ENCODE measurements at places on chromosomes 16 and 17.

GRCh38 chr16:85928401-85928820, 29.4 kb downstream of the IRF8 start:
- DNase-seq = no peak

- DNase-seq = no peak
Measured at GRCh38 chr17:17052462-17053221, 10.4 kb downstream of the MPRIP start.

DNA sequence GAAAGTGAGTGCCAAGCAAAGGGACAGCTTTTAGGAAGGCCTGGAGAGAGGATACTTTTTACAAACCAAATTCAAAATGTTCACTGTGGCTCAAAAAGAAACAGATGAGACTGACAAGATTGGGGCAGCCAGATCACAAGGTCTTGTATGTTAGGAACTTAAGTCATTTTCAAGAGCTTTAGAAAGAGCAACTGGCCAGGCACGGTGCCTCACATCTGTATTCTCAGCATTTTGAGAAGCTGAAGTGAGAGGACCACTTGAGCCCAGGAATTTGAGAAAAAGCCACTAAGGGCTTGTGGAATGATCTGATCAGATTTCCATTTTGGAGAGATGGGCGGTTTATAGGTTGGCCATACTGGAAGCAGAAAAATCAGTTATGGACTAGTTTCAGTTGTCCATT, 17.2 kb downstream of the SPAG9 start:
- no peak for DNase-seq

GRCh38 chr17:6517062-6517461, 39.3 kb downstream of the PITPNM3 start:
- DNase-seq = no peak

DNA sequence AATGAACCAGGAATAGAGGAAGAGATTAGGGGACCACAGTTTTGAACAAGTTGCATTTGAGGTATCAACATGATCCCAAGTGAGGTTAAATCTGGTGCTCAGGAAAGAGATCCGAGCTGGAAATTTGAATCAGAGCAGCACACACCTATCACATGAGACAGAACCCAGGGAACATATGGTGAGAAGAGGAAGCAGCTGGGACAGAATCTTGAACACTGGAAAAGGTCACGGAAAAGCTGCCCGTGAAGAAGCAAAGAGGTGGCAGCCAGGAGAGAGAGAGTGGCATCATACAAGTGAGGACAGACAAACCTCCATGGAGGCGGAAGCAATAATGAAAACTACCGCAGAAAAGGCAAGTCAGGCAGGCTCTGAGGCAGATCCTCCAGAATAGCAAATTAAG, 36.1 kb downstream of the USP31 start:
- DNase-seq = no peak

DNA sequence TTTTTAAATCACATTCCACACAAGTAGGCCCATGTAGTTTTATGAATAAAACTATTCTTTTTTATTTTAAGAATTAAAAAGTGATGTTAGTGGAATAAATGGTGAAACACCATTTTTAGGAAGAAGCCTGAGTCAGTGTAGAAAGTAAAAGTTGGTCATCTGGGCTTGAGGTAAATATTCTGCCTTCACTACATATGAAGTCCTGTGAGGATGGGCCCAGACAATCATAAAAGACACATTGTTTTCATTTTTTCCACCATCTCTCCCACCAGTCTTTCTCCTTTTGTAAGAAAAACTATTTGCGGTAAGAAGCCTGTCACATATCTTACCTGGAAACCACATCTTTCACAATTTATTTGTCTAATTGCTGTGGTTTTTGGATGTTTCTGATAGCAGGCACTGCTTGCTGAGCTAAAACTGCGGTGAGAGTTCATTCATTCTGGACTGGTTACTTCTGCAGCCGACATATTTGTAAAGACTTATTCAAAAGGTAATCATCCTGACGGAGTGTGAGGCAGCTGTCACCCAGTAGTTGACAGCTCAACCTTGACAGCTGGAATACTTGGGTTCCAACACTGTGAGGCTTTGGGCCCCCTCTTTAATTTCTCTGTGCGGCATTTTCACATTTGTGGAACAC, 10.6 kb upstream of the RFFL start:
- no peak for DNase-seq

- no peak for DNase-seq
Measured at GRCh38 chr17:8359769-8360168, 16.7 kb downstream of the KRABD2 start.
